ENCODE measurements at places on chromosomes 2 and 18.

- no peak for DNase-seq
Observed at GRCh38 chr2:207845202-207845864, 75.6 kb upstream of the FZD5 start.

- no peak for DNase-seq
Observed at GRCh38 chr18:34806527-34806926, 96.4 kb downstream of the DTNA start.

- no peak for DNase-seq
Observed at GRCh38 chr2:3689998-3690748, 13.2 kb upstream of the DCDC2C start.

GRCh38 chr18:49016648-49017539 lies 66.1 kb upstream of the SMAD7 start:
- no peak for DNase-seq

GRCh38 chr18:56516789-56517188 lies 121.6 kb downstream of the TXNL1 start:
- DNase-seq: no peak

GRCh38 chr18:54776282-54776977 lies 51.8 kb upstream of the RAB27B start:
- peak; percentile 71 for DNase-seq

DNA sequence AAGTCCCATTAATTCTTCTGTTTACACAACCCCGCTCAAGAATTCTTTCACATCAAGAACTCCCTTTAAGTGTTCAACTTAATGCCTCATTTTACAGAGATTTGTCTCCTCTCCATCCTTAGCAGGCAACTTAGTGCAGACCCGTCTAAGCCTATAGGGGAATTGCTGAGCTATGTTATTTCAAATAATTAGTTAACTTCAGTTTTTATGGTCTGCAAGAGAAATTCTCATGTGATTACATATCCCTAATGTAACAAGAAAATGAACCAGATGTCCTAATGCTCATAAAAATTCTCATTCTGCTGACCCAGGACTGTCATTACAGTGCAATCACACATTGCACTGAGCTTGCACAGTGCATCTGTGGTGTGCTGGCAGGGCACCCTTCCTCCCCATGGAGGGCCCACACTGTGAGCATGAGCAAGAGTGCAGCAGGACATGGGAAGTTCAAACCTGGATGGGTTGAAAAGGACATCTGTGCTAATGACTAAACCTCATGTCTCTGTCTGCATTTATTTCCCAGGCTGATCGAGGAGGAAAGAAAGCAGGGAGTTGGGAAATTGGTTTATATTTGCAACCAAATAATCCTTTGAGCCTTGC lies 97.1 kb downstream of the COL5A2 start:
- no peak for DNase-seq

DNA sequence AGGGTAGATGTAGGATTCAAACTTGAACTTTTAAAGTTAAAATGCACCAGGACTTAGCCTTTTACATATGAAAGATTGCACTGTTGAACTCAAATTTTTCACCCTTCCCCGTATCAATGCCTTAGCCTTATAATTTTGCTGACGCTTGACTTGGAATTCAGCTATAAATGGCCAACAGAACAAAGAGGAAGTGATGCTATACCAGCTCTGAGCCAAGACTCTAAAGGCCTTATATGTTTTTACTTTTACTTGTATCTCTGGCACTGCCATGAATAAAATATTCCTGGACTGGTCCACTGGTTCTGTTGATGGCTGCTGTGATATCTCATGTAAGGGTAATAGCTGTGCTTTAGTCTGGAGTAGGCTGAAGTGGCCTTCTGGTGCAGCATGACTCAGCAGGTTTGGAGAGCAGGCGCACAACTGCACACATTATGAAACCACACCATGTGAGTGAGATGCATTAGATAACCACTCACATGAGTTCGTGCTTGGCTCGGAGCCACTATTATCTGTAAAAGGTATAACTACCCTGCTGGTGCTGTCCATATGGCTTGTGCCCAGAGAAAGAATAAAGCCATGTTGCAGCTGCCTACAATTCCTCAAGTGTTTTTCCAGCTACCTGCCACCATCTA lies 8.4 kb upstream of the IER3IP1 start:
- no peak for DNase-seq

- DNase-seq: no peak
Observed at GRCh38 chr2:113123726-113124125, 3.7 kb upstream of the IL1RN start.

DNA sequence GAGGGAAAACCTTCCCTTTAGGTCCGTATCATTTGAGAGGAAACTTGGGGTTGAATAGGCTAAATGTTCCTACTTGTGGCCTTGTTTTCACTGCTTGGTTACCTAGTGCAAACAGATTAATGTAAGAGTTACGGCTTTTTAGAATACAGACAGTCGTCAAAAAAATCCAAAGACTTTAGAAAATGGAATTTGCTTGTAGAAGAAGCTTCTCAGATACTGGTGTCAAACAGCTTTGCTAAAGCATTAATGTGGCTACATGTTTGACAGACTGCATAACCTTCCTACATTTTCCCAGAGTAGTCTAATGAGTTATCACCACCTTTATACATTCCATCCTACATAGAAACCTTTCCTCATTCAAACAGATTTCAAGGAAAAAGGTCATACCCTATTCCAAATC lies 114.6 kb downstream of the FMNL2 start:
- no peak for DNase-seq

GRCh38 chr18:21833604-21834298 lies 93.2 kb downstream of the MIB1 start:
- no peak for DNase-seq

DNA sequence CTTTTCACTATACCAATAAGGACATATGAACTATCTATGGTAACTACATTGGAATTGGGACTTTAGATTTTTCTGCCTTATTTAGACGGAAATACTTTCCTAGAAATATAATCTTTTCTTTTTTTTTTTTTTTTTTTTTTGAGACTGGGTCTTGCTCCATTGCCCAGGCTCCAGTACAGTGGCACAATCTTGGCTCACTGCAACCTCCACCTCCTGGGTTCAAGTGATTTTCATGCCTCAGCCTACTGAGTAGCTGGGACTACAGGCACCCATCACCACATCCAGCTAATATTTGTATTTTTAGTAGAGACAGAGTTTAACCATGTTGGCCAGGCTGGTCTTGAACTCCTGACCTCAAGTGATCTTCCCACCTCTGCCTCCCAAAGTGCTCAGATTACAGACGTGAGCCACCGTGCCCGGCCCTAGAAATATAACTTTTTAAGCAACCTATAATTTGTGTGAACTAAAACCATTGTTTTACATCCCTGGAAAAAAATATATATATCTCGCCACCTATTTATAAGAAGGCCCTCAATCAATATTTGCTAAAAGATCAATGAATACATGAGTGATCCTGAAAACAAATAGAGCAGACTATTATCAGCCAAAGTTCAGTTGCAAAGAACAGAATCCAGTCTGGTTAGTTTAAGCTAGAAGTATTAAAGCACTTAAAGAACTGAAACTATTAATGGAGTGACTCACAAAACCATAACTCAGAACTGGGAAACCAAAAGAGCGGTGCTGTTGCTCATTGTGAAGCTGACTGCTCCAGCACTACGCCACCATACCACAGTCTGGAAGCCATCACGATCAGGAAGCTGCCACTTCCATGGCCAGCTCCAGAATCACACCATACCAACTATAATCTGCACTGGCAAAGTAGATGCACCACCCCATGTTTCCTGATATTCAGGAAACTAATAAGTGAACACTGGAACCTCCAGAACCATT lies 8.4 kb upstream of the HNRNPLL start:
- DNase-seq: peak; percentile 78

DNA sequence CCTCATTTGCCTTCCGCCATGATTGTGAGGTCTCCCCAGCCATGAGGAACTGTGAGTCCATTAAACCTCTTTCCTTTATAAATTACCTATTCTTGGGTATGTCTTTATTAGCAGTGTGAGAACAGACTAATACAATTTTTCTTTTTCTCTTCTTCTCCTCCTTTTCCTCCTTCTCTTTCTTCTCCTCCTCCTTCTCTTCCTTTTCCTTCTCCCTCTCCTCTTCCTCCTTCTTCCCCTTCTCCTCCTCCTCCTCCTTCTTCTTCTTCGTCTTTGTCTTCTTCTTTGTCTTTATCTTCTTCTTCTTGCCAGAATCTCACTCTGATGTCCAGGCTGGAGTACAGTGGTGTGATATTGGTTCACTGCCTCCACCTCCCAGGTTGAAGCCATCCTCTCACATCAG lies 20.2 kb downstream of the SKA1 start:
- DNase-seq: no peak

GRCh38 chr2:172090044-172090961 lies 5.0 kb downstream of the DLX1 start:
- no peak for DNase-seq

DNA sequence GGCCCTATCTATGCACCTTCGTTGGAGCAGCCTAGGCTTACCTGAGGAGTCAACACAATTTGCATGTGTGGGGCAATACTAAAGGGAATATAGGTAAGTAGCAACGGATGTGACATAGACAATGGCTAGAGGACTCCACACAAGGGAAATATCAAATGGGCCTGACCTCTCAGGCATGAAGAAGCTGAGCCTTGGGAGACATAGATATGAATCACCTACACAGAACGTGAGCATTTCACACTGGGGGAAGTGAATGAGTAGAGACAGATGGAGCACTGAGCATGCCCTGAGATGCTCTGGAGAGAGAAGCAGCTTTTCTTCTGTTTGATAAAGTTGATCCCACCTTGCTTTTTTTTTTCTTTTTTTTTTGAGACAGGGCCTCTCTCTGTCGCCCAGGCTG lies 97.9 kb downstream of the ATL2 start:
- DNase-seq: no peak

GRCh38 chr2:39481611-39482010 lies 44.5 kb upstream of the MAP4K3 start:
- no peak for DNase-seq

DNA sequence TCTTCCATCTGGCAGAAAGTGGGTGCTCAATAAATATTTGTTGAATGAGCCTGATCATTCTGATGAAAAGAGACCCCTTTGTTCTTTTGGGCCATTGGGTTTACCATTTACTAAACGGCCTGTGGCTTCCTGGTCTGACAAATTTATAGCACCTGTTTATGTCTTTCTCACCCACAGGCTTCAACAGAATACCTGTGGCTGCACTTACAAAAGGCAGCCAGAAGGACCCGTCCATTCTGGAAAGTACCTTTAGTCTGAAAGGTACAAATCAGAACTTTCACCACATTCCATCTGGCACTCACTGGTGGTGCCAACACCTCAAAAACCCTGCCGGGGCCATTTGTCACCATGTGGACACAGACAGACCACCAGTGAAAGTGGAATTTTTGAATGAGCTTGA lies 167.5 kb downstream of the ETAA1 start:
- no peak for DNase-seq

- DNase-seq: no peak
Observed at GRCh38 chr2:200340508-200341224, 34.2 kb downstream of the SPATS2L start.

- DNase-seq: no peak
Observed at GRCh38 chr2:42659609-42660008, 91.2 kb downstream of the MTA3 start.

GRCh38 chr2:8144785-8145184 lies 537.1 kb upstream of the ID2 start:
- no peak for DNase-seq

DNA sequence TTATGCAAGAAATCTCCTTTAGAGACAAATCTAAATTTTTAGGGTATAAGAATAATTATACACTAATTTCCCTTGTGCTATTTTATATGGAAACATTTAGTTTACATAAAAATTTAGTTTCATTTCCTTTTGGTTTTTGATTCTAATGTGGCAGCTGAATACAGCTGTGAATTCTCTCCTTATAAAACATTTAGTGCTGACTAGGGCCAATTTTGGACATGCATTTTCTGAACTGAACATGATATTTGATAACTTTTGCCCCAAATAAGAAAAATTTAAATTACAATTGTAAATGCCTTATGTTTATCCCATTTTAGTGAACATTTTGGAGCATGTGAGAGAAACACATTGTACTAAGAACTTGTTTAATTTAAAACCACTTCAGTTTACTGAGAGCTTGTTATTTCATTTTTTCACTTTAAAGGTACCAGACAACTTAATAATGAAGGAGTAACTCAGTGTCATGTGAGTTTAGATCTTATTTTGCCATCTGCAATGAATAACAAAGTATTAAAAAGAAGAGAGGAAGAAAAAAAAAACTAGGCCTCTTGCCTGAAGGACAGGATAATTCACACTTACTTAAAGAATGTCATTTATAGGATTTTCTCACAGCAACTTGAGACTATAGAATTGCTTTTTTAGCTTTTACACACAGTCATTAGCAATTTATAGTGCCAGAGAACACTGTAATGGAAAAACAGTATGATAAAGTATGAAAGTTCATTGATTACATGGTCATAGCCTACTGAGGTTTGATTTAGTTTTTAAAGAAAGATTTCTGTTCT lies 209.7 kb downstream of the ERBB4 start:
- no peak for DNase-seq

DNA sequence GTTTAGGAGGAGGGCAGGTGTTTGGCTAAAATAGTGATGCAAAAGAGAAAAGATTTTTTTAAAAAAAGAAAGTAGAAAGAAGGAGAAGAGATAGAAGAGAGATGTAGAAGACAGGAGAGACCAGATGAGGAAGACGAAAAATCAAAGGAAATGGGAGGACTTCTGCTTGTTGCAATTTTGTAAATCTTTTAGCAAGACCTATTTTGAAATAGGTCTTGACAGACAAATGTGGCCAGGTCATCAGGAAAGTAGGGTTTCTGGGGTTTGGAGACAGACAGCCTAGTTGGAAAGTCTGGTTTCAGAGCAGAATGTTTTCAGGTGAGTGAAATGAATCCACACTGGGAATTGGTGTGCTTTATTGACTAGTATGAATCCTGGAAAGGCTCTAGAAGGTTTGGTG lies 104.5 kb upstream of the CAVIN2 start:
- DNase-seq: no peak

DNA sequence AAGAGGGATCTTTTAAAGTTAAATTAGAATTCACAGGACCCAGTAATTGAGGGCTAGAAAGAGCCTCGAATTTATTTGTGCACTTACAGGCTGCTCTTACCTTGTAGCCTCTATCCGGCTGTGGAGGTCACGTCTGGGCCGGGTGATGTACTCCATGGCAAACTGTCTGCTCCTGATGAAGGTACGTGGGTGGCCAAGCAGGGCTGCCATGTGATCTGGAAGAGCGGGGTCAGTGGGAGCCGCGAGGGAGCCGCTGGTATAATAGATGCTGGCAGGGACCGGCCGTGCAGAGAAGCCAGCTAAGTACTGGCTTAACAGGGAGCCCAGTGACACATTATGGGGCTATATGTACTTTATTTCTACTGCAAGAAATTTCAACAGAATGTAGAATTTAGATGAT lies 59.2 kb downstream of the ADI1 start:
- DNase-seq: no peak
